BJ (cell line): ENCODE measurements at places on chromosomes 1 and 21.

GRCh38 chr21:38269576-38269936, 12.8 kb downstream of the KCNJ15 start:
- DNase-seq = no peak

GRCh38 chr1:181059435-181059834, 25.7 kb downstream of the MR1 start:
- DNase-seq = no peak

GRCh38 chr1:176033474-176033873, 173.6 kb downstream of the COP1 start:
- DNase-seq = no peak

DNA sequence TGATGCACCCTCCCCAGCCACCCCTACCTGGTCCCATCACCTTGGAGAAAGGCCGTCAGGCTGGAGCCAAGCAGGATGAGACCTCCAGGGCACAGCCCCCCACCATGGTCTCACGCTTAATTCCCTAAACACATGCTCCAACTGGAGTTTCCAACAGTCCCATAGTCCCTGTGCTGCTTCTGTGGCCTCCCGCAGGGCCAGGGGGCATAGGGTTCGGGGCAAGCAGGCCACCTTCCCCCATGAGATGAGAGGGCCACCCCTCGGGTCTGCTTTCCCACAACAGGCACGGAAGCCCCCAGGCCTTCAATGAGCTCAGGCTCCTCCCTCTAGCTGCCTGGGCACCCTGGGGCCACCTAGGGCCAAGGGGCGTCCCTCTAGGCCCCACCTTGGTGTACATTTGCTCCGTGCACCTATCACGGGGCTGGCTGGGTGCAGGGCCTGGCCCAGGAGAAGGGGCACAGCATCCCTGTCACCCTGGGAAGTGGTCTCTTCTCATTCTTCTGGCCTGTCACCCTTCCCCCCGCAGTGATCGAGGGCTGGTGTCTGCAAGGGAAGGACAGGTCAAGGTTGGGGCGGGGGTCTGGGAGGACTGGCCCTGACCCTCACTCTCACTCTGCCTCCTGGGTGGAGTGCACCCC, 42.4 kb downstream of the TRIM11 start:
- DNase-seq = no peak

GRCh38 chr1:45206808-45207623, 611 bp upstream of the ZSWIM5 start:
- no peak for DNase-seq
